ENCODE measurements at places on chromosomes 13 and 19. TPM values are rescaled to one million over a fixed set of nuclear protein-coding genes. Genes with fewer than 3 reads are reported as not detected.
A peak's percentile ranks its signal among the peaks of the same experiment; 100 is the strongest.

GRCh38 chr19:38912600-38913514, 871 bp upstream of the CCER2 start:
- H3K27me3 ChIP-seq, result no peaks in the 10 kb centered on the region
- no peak overlapping the region for H3K4me3 ChIP-seq
- peaks cover 5% of the 10 kb centered on the region for H3K36me3 ChIP-seq
- H3K4me1 ChIP-seq, result no peaks in the 10 kb centered on the region
- no peak for DNase-seq

- no peaks in the 10 kb centered on the region for H3K27me3 ChIP-seq
- DNase-seq, result peak; percentile 74
- H3K4me3 ChIP-seq, result no peak overlapping the region
- no peaks in the 10 kb centered on the region for H3K36me3 ChIP-seq
Observed at GRCh38 chr13:68261105-68261504, 1031.0 kb upstream of the PCDH9 start.

DNA sequence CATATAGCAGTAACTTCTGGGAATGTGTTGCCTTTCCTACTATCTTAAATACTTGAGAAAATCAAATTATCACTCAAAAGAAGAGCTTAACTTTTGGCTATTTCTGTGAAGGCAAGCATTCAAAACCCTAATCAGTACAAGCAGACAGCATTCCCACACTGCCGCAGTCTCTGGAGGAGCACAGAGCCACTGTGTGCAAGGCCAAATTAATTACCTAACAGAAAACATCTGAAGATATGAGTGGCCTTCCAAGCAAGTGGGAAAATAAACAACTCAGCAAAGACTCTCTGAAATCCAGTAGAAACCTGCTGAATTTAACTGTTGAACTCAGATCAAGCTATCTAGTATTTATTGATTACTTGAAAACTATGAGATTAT, 68.2 kb downstream of the COL4A1 start:
- no peak for DNase-seq
- H3K27me3 ChIP-seq, result no peaks in the 10 kb centered on the region
- peaks cover 84% of the 10 kb centered on the region for H3K36me3 ChIP-seq

DNA sequence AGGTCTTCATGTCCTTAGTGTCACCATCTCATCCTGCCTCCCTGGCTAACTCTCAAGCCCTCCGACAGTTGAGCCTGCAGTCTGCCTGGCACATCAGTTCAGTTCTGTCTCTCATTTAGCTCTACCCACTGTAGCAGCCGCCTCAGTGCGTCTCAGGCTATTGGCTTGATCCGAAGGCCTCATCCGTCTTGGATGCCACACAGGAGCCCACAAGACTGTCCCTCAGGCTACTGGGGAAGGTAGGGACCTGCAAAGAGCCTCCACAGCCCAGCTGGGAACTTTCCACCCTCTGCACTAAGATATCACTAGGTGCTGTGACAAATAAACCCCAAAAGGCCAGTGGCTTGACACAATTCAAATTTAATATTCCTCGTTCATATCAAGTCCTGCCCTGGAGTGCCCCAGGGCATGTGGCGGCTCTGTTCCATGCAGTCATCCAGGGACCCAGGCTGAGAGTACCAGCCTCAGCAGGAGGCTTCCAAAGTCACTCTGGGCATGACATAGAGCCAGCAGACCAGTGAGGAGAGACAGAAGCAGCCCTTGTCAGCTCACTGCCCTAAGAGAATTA, 5.7 kb downstream of the VSTM2B start:
- H3K4me3 ChIP-seq, result no peak overlapping the region
- no peak overlapping the region for H3K27ac ChIP-seq
- H3K36me3 ChIP-seq, result no peaks in the 10 kb centered on the region

GRCh38 chr13:64767054-64767453, 2463.1 kb downstream of the PCDH9 start:
- no peaks in the 10 kb centered on the region for H3K4me1 ChIP-seq
- H3K27me3 ChIP-seq, result no peaks in the 10 kb centered on the region
- no peak for DNase-seq
- no peak overlapping the region for H3K4me3 ChIP-seq
- H3K27ac ChIP-seq, result no peak overlapping the region
- no peaks in the 10 kb centered on the region for H3K36me3 ChIP-seq

GRCh38 chr19:12952488-12953137, 4.4 kb downstream of the GADD45GIP1 start:
- H3K4me1 ChIP-seq, result no peaks in the 10 kb centered on the region
- peaks cover 58% of the 10 kb centered on the region for H3K36me3 ChIP-seq
- peak; percentile 64 for DNase-seq
- no peak overlapping the region for H3K27ac ChIP-seq

- peak; percentile 44 for DNase-seq
- H3K27ac ChIP-seq, result no peak overlapping the region
- peaks cover 23% of the 10 kb centered on the region for H3K36me3 ChIP-seq
- no peaks in the 10 kb centered on the region for H3K27me3 ChIP-seq
Observed at GRCh38 chr19:47065242-47065641, 16.8 kb upstream of the TMEM160 start.

DNA sequence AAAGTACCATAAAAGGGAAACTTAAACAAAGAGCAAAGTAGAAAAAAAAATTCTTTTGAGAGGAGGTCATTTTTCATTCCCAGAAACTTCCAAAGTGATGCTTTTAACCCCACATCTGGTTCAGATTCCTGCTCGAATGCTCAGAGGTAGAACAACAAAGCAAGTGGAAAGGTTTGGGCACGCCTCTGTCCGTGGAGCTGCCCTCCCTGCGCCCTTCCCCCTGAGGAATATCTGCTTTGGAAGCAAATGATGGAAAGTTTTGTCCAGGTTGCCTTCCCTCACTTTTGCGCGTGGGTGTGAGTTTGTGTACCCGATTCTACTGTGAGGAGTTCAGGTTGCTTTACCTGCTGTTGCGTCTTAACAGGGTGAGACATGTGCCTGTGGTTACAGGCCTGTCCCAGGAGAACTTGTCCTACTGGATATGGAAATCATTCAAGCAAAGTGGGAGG, 110.2 kb downstream of the KLF5 start:
- H3K27me3 ChIP-seq, result no peaks in the 10 kb centered on the region
- H3K27ac ChIP-seq, result no peak overlapping the region
- no peak overlapping the region for H3K4me3 ChIP-seq
- DNase-seq, result peak; percentile 58
- no peaks in the 10 kb centered on the region for H3K36me3 ChIP-seq
- H3K4me1 ChIP-seq, result peaks cover 31% of the 10 kb centered on the region

DNA sequence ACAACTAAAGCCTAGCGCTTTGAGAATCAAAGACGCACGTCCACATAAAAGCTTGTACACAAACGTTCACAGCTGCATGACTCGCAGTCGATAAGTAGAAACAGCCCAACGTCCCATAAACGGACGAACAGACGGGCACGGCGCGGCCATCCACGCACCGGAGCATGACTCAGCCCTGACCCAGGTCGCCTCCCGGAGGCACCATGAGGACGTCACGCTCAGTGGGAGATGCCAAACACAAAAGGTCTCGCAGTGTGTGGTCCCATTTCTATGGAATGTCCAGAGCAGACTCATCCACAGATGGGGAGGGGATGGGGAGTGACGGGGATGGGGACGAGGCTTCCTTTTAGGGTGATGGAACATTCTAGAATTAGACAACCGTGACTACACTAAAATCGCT, 9.4 kb downstream of the POLRMT start:
- no peak for DNase-seq
- H3K36me3 ChIP-seq, result peaks cover 24% of the 10 kb centered on the region
- no peaks in the 10 kb centered on the region for H3K4me1 ChIP-seq
- no peaks in the 10 kb centered on the region for H3K27me3 ChIP-seq
- H3K4me3 ChIP-seq, result no peak overlapping the region

GRCh38 chr13:49373716-49374115, 70.1 kb downstream of the CAB39L start:
- no peak overlapping the region for H3K4me3 ChIP-seq
- H3K36me3 ChIP-seq, result no peaks in the 10 kb centered on the region
- no peak for DNase-seq
- no peak overlapping the region for H3K27ac ChIP-seq
- H3K4me1 ChIP-seq, result no peaks in the 10 kb centered on the region

DNA sequence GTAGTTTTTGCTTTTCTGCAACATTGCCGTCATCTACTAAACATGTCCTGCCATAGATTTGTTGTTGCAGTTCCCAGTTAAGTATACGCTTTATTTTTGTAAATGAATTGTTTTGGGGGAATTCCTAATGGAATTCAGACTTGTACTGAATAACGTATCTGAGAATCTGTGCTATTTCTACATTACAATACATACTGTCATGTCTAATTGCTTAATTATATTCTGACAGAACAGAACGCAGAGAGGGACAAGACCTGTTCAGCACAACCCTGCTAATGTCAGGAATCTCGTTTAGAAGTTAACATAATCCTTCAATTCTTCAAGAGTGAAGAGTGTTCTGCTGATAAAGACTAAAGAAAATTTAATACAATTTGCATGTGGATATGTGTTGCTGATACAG, 861.1 kb upstream of the KLHL1 start:
- H3K4me3 ChIP-seq, result no peak overlapping the region
- DNase-seq, result no peak
- H3K36me3 ChIP-seq, result no peaks in the 10 kb centered on the region
- no peak overlapping the region for H3K27ac ChIP-seq
- no peaks in the 10 kb centered on the region for H3K4me1 ChIP-seq

The MYH14 gene
- 12.8 TPM for total RNA-seq

The MICU2 gene
- total RNA-seq, result 45.7 TPM

The EFNB2 gene
- 6.3 TPM for total RNA-seq

The MEIOSIN gene
- total RNA-seq, result 0.09 TPM

The F10 gene
- 32.2 TPM for total RNA-seq

Measured in endodermal cell (in vitro differentiated cells).